ENCODE measurements at places on chromosomes 1 and 21. TPM values are rescaled to one million over a fixed set of nuclear protein-coding genes. Genes with fewer than 3 reads are reported as not detected.
A peak's percentile ranks its signal among the peaks of the same experiment; 100 is the strongest.

- peak; percentile 16 for DNase-seq
Observed at GRCh38 chr1:223775054-223775453, 62.7 kb downstream of the CAPN2 start.

Gene SYT6
- 0.10 TPM for total RNA-seq

Gene AGBL4
- total RNA-seq: 0.30 TPM

DNA sequence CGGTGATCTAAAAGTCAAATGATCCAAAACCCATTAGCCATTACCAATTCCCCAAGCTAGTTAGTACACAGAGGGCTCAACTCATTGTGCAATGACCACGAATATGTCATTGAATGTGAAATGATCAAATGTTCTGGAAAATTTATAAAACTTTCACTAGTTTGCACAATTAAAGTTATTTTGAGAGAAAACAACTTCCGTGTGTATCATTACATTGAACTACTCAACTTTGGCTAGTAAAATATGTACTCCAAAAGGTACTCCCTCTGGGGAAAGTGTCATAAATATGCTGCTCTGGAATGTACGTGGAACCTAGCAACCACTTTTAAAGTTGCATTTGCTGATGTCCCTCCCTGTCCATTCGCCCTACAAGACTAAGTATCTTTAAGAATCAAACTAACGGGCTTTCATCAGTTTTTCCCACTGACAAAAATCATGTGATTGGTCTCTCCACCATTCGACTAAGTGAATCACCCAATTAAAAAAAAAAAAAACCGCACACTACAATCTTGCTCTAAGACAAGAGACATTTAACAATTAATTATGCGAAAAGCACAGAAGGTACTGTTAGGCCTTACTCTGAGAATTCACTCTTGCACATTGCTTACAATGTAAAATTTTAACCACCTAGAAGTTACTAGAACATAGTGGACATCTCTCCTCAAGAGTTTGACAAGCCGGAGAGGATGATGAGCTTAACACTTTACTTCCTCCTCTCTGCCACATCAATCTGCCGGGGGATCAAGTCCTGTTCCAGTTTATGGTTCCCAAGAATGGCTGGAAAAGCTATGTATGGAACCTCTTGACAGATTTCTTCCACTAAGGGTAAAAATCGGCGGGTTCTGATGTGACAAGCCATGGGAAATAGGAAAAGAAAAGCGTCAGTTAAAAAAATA is 1.2 kb downstream of the ACBD3 start:
- no peak for DNase-seq

- no peak for DNase-seq
Observed at GRCh38 chr1:38474738-38475623, 384.6 kb downstream of the RRAGC start.

DNA sequence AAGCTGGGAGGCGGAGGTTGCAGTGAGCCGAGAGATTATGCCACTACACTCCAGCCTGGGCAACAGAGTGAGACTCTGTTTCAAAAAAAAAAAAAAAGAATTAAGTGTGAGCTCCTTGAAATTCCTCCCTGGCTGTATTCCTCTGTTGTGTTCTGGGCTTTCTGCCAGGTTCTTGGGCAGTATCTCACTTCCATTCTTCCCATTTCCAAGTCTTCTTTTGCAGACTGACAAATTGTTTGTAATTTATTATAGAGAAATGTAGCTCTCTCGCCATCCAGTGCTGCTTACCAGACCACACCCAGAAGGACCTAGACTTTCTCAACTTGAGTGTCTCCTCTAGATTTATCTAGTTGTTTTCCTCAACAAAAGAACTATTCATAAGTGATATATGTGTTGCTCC is 105.0 kb upstream of the ADGRL2 start:
- DNase-seq: peak; percentile 12

Gene DDR2
- total RNA-seq: 61.7 TPM

DNA sequence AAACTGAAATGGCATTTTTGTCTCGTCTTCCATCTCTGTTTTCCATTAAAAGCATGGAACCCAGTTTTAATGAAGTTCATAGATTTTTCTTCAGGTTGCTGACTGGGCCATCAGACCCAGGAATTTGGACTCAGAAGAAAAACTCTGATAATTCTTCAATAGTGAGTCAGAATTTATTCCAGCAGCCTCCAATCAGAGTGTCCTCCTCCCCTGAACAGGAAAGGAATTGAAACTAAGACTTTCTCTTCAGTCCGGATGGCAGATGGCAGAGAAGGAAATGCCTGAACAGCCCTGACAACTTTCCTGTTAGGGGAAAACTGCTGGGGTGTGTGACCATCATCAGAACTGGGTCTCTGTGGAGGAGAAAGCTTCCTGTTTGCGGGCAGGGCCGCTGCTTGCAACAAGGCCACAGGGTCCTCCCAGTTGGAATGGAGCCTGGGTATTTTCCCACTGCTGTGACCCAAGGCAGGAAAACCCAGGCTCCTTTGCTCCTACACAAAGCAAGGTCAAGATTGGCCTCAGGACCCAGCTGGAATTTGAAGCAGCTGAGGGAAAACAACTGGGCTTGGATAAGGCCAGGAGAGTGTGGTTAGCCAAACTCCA is 20.7 kb downstream of the CD34 start:
- peak; percentile 83 for DNase-seq

Gene INAVA
- 16.4 TPM for total RNA-seq

DNA sequence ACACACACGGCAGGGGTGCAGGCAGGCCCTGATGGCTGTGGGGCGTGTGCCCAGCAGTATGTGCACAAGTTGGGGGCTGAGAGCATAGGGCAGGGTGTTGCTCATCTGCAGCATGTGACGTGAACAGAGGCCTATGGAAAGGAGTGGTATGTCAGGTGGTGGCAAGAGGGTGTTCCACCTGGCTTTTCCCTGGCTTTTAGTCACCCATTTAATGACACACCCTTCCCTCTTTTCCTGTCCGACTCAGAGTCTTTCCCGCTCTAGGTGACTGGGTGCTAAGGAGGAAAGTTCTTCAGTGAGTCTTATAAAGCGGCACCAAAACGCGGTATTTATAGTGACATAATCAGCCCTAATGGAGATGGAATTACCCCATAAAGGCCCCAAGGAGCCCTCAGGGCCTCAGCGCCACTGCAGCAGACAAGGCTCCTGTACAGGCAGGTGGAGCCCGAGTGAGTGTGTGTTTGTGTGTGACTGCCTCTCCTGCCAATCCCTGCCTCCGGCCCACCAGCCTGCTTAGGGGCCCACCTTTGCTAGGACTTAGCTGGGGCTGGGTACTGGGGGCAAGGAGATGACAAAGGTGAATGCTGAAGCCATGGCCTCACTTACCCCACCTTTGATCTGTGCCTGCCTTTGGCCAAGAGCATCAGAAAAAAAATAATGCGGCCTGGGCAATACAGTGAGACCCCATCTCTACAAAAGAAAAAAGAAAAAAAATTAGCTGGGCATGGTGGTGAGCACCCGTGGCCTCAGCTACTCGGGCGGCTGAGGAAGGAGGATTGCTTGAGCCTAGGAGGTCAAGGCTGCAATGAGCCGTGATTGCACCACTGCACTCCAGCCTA is 3.3 kb upstream of the EPHA2 start:
- DNase-seq: peak; percentile 13

Gene C2CD2
- 17.1 TPM for total RNA-seq

GRCh38 chr1:162956922-162957321 is 95.9 kb upstream of the CCDC190 start:
- DNase-seq: no peak

- DNase-seq: no peak
Observed at GRCh38 chr1:232768793-232769192, 36.4 kb upstream of the MAP10 start.

Gene PSMD4
- 88.1 TPM for total RNA-seq

DNA sequence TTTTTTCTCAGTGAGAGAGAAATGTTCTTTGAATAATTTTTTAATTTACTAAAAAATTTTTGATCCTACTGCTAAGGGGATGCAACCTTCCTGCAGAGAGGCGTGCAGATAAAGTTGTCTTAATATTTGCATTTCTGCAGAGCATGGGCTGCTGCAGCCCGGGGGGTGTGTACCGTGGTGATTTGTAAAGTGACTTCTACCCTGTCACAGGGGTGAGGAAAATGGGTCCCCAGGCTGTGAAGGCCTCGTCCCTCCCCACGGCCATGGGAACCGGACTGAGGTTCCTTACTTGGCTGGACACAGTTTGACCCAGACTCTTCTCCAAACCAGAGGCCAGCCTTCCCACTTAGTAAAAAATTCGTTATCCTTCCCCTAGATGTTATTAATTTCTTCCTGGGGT is 9.5 kb upstream of the C1orf174 start:
- no peak for DNase-seq

GRCh38 chr1:232844791-232845190 is 39.6 kb downstream of the MAP10 start:
- DNase-seq: no peak

DNA sequence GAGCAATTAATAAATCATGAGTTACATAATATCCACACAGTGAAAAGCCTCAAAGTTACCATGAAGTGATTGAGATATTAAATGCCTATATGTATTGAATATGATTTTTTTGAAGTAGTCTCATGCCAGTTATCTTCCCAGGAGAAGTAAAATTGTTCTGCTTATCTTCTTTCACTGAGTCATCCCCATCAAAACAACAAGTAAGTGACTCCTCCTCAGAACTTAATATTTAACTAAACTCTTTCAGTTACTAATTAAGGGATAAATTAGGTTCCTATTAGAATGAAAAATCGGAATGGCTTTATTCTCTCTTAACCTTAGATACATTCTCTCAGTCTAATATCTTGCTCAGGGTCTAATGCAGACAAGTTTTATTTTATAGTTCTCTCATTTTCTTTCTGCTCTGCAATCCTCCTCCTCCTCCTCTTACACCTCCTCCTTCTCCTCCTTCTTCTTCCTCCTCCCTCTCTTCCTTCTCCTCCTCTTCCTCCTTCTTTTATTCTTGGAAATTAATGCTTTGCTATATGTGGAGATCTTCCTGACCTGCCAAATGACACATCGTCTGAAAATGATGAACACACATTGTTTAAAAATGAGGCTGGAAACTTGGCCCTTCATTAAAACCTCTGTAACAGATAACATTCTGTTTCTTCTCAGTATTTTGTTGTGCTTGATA is 110.9 kb downstream of the RUNX1 start:
- no peak for DNase-seq

DNA sequence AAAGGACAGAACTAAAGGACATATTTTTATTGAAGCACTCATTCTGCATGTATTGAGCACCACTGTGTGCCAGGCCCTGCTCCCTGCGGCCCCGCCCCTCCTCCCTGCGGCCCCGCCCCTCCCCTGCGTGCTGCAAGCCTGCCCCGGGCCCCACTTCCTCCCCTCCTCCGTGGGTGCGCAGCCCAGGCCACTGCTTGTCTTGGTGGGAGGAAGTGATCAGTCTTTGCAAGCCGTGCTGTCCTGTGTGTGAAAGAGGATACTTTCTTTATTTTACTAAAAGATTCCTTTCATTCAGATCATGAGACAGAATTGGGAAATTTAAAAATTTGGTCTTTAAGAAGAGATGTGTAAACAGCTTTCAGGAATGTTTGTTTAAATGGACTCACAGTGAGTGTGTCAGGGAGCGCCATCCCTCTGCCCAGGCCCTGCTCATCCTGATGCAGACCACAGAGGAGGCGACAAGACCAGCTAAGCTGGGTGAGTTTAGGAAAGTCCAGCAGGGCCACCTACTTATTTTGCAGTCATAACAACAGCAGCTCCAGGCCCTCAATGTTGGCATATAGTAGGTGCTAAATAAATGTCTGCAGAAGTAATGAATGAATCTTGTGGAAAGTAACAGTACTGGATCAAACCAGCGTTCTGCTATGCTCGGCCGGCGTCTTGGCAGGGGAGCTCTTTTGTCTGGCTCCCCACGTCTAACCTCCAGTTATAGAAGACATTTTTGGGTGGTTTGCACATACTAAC is 88.3 kb upstream of the SELENON start:
- DNase-seq: no peak

DNA sequence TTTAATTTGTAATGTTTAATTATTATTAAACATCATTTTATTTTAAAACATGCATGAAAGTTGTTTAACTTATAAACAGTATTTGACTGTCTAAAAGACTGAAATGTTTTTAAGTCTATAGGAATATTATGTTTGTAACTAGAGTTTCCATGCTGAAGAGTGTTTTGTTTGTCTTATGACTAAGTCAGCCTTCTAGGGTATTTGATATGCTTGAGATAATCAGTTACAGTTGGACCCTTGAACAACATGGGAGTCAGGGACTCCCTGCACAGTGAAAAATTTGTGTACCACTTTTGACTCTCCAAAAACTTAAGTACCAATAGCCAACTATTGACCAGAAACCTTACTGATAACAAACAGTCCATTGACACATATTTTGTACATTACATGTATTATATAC is 45.5 kb upstream of the KANK4 start:
- no peak for DNase-seq

Gene RGS21
- total RNA-seq: not detected

Gene PODN
- 13.8 TPM for total RNA-seq

DNA sequence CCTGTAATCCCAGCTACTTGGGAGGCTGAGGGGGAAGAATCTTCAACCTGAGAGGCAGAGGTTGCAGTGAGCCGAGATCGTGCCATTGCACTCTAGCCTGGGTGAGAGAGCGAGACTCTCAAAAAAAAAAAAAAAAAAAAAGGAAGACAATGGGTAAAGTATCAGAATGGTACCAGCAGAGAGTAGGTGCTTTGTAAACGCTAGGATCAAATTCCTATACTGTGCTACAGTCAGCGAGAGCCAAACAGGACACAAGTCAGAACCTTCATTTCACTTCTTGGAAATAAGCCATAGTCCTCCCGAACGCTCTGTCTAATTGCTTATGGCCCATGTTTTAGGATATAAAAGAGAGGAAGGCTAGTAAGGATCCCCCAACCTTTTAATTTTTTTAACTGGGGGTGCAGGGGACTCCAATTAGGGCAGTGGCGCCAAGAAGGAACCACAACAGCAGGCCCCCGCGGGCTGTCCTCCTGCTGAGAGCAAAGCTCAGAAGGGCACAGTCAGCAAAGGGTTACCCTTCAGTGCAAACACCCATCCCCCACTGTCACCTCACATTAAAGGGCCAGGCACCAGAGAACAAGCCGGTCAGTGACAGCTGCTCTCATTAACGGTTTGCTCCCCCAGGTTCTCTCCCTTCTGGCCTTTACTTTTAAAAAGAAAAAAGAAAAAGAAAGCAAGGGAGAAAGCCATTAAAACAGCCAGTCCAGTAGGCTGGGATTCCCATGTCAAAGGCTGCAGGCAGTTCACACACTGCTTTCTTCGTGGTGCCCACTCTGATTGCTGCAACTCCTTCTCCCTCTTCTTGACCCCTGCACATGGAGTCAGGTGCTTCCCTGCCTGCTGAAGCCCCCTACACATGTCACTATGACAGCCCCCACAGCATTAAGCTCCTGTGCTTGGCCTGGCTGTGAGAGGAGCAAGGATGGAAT is 69.4 kb downstream of the PLPP3 start:
- DNase-seq: no peak

- no peak for DNase-seq
Observed at GRCh38 chr1:87052961-87053360, 138.5 kb downstream of the HS2ST1 start.

- DNase-seq: no peak
Observed at GRCh38 chr1:1318131-1318652, 6.3 kb downstream of the INTS11 start.

GRCh38 chr1:188128761-188129160 is 1300.0 kb downstream of the PLA2G4A start:
- no peak for DNase-seq

- DNase-seq: no peak
Observed at GRCh38 chr1:157696966-157697628, 3.5 kb downstream of the FCRL3 start.

Data from skin of body (tissue), 3 donors.